CD4-positive, alpha-beta T cell (primary cell): ENCODE measurements at places on chromosomes 7 and 10. TPM values are rescaled to one million over a fixed set of nuclear protein-coding genes. Genes with fewer than 3 reads are reported as not detected.

EEPD1 gene
- total RNA-seq = 4.6 TPM

SPDYE17 gene
- total RNA-seq = not detected

AKR1C2 gene
- total RNA-seq = 0.41 TPM

DNA sequence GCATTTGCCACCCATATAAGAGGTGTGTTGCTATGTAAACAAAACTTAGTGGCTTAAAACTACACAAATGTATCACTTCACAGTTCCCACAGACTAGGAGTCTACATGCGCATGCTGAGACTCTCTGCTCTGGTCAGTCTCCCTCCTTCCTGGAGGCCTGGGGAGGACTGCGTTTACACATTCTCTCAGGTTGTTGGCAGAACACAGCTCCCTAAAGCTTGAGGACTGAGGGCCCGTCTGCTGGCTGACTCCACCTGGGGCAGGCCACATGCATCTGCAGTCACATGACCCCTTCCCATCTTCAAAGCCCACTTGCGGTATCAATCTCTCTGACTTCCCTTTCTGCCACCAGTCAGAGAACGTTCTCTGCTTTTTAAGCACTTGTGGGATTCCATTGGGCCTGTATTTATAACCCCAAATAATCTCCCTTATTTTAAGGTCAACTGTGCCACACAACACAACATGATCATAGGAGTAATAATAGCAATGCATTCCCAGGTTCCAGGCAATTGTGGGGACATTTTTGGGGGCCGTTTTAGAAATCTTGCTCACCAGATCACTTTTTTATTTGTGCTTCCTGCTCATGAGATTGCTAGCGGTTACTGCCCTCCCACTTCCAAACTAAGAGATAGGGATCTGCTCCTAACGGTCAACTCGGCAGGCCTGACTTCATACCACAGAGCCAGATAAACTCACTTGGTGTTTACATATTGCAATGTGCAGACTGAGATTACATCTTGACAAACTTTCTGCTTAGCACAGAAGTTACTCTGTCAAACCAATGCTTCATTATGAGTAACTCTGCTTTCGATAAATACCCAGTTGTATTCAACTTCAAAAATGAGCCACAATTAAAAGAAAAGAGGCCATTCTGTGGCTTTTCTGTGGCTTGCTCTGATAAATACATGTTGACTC is 96.3 kb downstream of the ALOX5 start:
- DNase-seq = peak; percentile 52

DNA sequence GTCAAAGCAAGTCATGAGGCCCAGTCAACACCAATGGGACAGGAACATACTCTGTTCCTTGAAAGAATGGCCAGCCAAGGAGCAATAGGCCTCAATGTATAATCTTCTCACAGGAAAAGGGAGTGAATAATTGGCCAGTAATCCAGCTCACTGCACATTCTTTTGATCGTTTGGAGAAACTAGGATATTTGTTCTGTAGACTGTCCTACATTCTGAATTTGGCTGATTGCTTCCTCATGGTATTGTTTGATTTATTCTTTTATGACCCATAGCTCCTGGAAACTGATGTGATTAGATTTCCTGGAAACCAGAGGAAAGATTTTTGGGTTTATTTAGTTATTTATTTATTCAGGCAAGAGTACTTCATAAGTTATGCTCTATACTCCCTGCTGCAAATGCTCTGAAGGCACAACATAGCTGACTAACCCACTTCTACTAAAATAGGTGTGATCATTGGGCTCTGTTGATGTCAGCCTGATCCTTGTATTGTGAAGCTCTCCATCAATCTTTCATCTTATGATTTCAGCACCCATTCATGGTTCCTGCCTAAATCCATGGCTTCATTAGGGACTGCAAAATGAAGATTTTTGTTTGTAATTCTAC is 745.2 kb downstream of the SUGCT start:
- no peak for DNase-seq

GRCh38 chr10:51770709-51771108 is 71.3 kb upstream of the CSTF2T start:
- DNase-seq = no peak
